ENCODE measurements at places on chromosomes 3 and 15.

DNA sequence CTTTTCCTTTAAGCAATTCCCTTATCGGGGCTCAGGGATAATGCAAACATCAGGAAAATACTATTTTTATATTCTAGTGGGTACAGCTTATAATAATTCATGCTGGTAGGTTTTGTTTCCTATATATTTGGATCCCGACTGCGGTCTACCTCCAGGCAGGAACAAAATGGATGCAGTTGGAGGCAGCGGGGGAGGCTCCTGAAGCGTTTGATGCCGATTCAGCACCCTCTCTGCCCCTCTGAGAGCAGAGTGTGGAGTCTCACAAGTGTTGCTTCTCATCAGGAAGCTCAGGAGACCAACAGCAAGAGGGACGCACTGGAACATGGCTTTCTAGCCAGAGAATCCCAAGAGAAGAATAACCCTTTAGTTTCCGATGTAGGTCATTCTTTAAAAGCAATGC, 104.9 kb downstream of the RORA start:
- H3K27ac ChIP-seq: no peak overlapping the region
- H3K4me3 ChIP-seq: no peak overlapping the region
- H3K36me3 ChIP-seq: no peaks in the 10 kb centered on the region
- no peaks in the 10 kb centered on the region for H3K27me3 ChIP-seq
- no peaks in the 10 kb centered on the region for H3K4me1 ChIP-seq

- H3K4me3 ChIP-seq: no peak overlapping the region
- no peaks in the 10 kb centered on the region for H3K4me1 ChIP-seq
- no peaks in the 10 kb centered on the region for H3K36me3 ChIP-seq
- no peak for DNase-seq
- H3K27ac ChIP-seq: no peak overlapping the region
These were observed 105.4 kb upstream of the TNIK start for GRCh38 chr3:171565481-171566058.

DNA sequence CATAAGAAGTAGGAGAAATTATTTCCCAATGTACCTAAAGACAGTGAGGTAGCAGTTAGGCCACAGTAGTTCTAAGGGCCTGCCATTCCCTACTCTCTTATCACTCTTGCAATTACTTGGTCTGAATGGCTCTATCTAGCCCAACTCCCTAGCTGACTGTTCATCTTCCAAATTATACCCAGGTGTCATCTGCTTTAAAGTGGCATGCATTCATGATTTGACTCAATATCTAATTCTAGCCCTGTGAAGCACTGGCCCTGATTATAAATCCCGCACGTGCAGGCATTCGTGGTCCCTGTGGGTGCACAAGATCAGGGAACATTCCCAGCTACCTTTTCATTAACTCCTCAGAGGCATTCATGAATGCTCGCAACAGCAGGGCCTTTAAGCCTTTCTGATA, 43.1 kb upstream of the ZNF774 start:
- H3K4me1 ChIP-seq: no peaks in the 10 kb centered on the region
- no peak for DNase-seq
- no peak overlapping the region for H3K27ac ChIP-seq
- no peaks in the 10 kb centered on the region for H3K36me3 ChIP-seq

GRCh38 chr3:28050885-28051284, 190.5 kb upstream of the CMC1 start:
- no peak for DNase-seq
- no peaks in the 10 kb centered on the region for H3K4me1 ChIP-seq
- no peak overlapping the region for H3K27ac ChIP-seq
- no peak overlapping the region for H3K4me3 ChIP-seq

GRCh38 chr3:190552969-190553759, 39.3 kb downstream of the IL1RAP start:
- DNase-seq: no peak
- H3K4me3 ChIP-seq: no peak overlapping the region
- no peaks in the 10 kb centered on the region for H3K4me1 ChIP-seq
- no peaks in the 10 kb centered on the region for H3K36me3 ChIP-seq
- H3K27me3 ChIP-seq: no peaks in the 10 kb centered on the region

GRCh38 chr3:171850320-171850959, 7.3 kb downstream of the TMEM212 start:
- H3K36me3 ChIP-seq: no peaks in the 10 kb centered on the region
- no peak for DNase-seq
- no peaks in the 10 kb centered on the region for H3K4me1 ChIP-seq
- no peak overlapping the region for H3K4me3 ChIP-seq

DNA sequence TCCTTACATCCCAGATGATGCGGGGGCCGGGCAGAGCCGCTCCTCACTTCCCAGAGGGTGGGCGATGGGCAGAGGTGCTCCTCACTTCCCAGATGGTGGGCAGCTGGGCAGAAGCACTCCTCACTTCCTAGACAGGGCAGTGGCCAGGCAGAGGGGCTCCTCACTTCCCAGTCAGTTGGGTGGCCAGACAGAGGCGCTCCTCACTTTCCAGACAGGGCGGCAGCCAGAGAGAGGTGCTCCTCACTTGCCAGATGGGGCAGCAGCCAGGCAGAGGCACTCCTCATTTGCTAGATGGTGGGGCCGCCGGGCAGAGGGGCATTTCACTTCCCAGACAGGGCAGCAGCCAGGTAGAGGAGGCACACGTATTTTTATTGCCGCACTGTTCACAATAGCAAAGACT, 622.0 kb upstream of the KCNMB2 start:
- no peaks in the 10 kb centered on the region for H3K27me3 ChIP-seq
- H3K4me1 ChIP-seq: no peaks in the 10 kb centered on the region
- no peak for DNase-seq
- no peak overlapping the region for H3K4me3 ChIP-seq
- no peaks in the 10 kb centered on the region for H3K36me3 ChIP-seq
- no peak overlapping the region for H3K27ac ChIP-seq

DNA sequence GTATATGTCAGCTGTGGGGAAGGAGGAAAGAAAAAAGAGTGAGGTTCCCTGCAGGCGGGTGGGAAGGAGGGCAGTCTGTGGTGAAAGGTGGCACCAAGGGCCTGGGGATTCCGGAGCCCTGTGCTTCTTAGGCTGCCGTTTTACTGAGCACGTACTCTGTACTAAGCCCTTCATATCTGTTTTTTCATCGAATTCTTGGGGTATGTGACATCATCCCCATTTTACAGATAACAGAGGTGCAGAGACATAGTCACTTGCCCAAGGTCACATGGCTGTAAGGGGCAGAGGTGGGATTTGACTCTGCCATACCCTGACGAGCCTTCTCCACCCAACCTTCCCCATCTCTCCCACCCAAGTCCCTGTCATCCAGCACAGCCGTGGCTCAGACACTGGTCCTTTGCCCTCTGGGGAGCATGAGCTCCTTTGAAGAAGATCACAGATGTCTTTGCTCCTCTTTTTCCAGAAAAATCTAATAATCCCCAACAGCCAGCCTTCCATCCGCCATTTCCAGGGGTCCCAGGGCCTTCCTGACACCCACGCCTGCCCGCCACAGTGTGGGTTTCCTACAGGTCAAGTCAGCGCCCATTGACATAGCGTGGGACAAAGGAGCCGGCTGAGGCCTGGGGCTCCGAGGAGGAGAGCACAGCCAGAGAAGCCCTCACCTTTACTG, 24.2 kb downstream of the CYP11A1 start:
- H3K4me1 ChIP-seq: no peaks in the 10 kb centered on the region
- no peaks in the 10 kb centered on the region for H3K27me3 ChIP-seq
- H3K4me3 ChIP-seq: no peak overlapping the region
- H3K27ac ChIP-seq: no peak overlapping the region
- H3K36me3 ChIP-seq: no peaks in the 10 kb centered on the region
- no peak for DNase-seq
